ENCODE measurements at places on chromosomes 2 and 18.

DNA sequence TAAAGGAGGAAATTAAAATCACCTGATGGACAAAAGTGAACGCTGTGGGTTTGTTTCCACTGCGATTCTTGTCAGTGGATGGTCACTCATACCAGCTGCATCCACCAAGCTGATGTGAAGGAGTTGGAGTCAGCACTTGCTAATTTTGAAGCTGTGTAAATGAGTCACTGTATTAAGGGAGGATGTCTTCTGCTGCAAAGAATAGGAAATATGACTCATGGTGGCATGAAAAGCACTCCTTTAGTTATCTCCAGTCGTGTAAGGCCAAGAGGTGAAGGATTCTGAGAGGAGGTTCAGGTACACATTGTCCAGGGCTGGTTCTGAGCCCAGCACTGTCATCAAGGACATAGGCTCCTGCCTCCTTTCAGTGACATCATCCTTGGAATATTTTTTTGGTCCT lies 71.7 kb upstream of the SKOR2 start:
- DNase-seq, result no peak

- no peak for DNase-seq
Observed at GRCh38 chr2:30393510-30393909, 53.5 kb upstream of the LCLAT1 start.

DNA sequence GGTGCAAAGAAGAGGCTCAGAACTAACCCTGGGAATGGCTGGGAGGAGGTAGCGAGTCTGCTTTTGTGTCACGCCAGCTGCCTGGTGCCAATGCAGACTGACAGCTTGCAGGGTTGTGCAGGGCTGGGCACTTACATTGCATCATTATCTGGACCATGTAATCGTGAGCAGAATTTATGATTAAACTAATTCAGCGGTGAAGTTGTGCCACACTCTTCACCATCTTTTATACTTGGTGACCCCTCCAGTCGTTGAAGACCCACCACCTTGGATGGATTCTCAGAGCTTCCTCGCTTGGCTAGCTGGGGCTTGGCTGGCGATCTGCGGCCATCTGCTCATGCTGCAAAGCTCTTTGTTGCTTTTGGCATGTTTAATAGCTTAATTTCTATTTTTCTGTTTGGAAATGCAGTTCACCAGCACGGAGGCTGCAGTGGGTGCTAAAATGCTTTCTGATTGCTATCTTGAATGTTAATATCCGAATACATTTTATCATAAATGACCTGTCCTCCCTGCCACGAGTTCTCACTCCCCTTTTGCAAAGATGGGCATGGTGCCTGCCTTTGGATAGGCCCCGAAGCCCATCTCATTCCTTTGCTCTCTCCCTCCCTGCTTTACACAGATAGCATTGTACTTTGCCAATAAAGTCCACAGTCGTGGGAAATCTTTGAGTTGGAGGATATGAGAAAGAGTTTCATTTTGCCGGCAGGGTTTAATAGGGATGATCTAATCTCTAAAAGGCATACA lies 188.2 kb downstream of the PRKCE start:
- DNase-seq, result no peak

- no peak for DNase-seq
Observed at GRCh38 chr2:37689751-37690150, 18.3 kb upstream of the CDC42EP3 start.

DNA sequence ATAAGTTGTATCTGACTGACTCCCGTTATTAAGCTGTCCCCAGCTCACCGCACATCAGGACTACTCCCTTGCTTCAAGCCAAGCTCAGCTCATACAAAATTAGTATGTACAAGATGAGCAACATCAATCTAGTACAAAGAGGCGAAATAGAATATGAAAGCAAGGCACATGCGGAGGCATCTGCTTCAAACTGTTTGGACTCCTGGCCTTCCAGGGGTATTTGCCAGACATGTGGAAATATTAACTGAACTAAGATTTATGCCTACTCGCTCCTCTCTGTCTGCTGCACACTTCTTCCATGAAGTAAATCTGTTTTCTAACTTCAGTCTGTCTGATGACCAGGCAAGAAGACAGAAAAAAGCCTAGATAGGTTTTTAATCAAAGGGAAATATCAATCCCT lies 499.8 kb downstream of the PID1 start:
- no peak for DNase-seq

DNA sequence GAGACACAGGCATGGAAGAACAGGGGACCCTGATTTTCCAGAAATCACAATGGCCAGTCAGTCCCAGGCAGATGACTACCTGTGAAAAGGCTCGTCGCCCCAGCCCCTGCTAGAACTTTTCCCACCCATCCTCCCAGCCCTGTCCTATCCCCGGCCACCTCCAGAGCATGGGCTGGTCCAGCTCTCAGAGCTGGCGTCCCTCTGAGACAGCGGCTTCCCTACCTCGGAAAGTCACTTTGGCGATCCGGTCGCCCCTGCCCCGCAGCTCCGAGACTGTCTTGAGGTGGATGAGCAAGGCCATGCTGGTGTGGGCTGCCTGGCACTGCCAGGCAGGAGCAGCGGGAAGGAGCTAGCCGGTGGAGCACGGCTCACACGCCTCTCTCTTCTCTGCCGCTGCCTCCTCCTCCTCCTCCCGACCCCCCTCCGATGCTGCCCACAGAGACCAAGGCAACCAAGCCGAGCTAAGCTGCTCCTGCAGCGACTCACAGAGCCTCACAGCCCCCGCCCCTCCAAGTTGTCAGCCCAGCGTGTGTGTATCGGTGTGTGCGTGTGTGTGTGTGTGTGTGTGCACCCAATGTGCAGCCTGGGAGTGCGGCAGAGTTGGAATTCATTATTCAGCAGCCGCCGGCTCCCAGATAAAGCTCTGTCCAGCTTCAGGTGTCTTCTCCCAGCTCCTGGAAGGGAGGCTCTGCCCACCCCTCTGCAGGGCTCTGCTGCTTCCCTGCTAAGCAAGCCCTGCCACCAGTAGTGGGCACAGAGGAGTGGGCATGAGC lies 80.5 kb upstream of the OTOF start:
- no peak for DNase-seq

GRCh38 chr2:36433311-36434217 lies 78.0 kb downstream of the CRIM1 start:
- DNase-seq, result no peak

GRCh38 chr2:163213661-163214081 lies 375.1 kb upstream of the KCNH7 start:
- no peak for DNase-seq

DNA sequence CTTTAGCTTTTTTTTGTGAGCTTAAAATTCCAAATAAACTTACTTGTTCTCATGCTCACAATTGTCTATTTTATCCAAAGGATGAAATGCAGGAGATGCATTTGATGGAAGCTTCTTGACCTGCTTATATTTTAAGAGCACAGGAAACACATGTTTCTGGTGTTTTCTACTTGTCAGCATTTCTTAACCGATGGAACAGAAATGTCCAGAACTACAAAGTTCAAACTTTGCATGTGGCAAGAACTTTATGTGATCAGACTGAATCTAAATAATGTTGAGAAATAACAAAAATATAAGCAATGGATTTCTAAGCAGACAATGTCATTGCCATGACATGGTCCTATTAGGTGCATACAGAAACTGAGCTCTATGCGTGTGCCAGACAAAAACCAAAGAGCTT lies 9.9 kb upstream of the CTLA4 start:
- DNase-seq, result no peak

DNA sequence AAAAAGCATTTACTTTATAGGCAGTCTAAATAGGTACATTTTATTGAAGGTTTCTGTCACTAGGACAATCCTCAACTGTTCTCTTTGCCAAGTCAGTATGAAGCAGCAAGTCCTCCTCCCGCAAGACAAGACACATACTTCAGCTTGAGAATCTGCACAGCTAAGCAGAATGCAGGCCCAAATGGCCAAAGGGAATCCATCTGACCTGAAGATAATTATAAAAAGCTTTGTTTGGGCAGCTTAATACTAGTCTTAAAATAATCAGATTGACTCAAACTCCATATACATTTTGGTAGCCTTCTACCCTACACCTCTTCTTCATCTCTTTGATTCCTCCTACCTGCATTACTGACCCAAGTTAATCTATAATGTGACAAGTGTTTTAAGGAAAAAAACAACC lies 1.8 kb downstream of the LANCL1 start:
- no peak for DNase-seq

GRCh38 chr2:226077031-226077430 lies 677.5 kb downstream of the NYAP2 start:
- no peak for DNase-seq

- no peak for DNase-seq
Observed at GRCh38 chr2:95262896-95263542, 11.2 kb upstream of the PROM2 start.

- no peak for DNase-seq
Observed at GRCh38 chr2:16127958-16128357, 187.6 kb downstream of the MYCN start.

- DNase-seq, result no peak
Observed at GRCh38 chr2:73998451-73998850, 13.7 kb downstream of the TET3 start.

DNA sequence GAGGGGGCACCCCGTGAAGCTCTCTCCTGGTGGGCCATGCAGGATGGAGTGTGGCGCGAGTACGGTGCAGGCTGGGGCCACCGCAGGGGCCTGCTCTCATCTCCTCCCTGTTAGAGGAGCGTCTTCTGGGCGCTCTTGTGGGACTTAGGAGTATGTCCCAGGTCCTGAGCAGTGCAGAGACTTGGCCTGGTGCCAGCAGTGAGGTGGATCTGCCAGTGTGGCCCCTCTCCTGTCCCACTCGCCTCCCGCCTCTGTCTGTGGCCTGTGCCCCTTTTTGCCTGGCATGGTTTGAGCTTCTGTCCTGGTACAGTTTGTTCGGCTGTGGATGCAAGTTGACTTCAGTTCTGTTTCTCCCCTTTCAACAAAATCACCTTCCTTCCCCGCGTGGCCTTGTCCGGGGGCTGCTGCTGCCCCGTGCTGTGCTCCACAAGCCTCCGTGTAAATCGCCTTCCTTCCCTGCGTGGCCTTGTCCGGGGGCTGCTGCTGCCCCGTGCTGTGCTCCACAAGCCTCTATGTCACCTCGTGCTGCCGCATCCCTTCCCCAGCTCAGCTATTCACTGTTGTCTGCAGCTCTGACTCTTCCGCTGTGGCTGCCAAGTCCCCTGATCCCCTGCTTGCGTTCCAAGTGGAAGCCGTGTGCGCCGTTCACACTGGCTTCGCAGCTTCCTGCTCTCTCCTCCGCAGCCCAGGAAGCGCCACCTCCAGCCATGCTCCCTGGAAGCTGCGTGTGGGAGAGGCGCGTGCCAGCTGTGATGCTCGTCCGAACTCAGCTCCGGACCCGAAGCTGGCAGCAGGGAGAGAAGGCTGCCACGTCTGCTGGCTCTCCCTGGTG lies 13.7 kb downstream of the LDLRAD4 start:
- DNase-seq, result no peak

- no peak for DNase-seq
Observed at GRCh38 chr2:129229830-129230441, 749.5 kb upstream of the RAB6C start.

DNA sequence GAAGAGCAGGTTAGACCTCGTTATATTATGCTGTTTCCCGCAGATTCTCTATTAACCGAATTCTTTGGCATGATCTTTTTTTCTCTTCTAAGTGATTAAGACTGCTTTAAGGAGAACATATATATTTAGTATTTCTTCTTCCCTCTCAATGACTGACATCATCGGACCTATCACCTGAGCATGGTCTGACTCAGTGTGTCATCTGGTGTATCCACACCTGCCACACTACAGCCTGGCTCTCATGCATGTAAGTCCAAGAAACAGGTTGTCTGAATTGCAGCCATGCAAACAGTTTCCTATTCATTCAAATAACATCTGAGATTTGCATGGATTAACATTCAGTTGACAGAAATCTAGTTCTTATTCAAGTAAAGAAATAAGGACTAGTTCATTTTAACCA lies 55.1 kb upstream of the CWC22 start:
- no peak for DNase-seq

DNA sequence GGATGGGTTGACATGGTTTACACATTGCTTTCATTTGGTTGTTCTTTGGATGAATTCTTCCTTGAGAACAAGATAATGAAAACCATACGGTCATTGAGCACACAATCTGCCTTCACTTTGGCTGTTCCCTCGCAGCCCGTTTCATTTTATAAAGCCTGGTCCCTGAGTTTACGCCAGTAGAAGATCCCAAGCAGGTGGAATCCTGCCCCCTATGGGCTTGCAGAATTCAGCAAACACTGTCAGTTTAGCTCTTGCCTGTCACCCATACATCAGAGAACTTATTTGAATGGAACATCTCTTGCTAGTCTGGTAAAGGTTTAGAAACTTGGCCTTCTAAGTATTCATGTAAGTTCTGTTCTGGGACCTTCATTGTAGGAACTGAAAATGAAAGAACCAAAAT lies 666.4 kb upstream of the ZEB2 start:
- DNase-seq, result no peak

DNA sequence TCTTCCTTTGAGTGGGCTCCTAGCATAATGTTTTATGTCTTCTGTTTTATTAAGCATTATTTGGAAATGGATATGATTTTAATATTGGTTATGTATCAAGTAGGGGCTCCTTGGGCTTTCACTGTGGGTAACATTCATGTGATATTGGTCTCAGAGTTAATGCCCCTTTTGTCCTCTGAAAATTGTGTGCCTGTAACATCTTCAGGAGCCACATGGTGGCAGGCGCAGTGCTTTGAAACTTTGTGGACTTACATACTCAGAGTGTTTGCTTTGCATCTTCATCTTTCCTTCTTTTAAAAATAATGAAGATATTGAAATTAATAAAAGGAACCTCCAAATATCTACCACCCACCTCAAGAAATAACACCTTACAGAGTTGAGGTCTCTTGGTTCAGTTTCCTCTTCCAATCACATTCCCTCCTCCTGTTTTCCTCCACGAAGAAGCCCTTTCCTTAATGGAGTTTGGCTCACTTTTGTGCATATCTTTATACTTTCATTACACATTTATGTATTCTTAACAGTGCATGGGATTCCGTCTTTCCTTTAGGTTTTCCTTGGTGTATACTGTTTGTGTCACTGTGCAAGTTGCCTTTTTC lies 73.5 kb downstream of the LIMS1 start:
- DNase-seq, result peak; percentile 18

DNA sequence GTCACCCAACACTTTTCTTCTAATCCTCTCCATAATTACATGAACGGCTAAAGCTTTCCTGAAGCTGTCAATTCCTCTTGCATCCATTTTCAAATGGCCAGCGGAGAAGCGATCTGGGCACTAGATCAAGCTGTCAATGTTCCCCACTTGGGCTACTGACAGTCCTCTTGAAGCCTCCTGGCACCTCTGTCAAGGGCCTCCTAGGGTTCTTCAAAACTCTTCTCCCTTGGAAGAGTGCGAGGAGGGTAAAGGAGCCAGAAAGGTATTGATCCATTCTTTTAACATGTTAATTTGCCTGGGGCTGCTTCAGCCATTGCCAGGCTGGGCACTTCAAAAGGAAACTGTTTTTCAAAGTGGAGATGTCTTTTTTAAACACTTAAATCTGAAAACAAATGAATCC lies 19.8 kb downstream of the EPHA4 start:
- no peak for DNase-seq
